Effector memory CD4-positive, alpha-beta T cell (primary cell): ENCODE measurements at places on chromosomes 2 and 18.

DNA sequence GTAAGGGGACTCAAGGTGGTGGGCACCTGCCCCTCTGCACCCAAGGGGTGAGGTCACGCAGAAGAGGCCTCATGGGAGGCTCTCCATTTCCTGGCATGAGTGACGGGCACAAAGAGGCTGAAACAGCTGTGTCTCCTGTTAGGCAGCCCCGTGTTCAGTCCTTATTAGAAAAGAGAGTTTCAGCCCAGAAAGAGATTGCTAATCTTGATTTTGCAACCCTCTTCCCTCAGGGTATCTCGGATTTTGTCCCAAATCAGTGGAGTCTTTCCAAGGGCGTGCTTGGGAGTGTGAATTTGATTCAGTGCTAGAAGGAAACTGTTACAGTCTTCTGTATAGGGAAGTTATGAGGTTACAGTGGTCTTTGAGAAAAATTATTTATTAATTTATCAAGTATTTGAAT is 10.4 kb downstream of the TNFRSF11A start:
- DNase-seq: no peak

- no peak for DNase-seq
Measured at GRCh38 chr2:200308546-200309295, 2.2 kb downstream of the SPATS2L start.

DNA sequence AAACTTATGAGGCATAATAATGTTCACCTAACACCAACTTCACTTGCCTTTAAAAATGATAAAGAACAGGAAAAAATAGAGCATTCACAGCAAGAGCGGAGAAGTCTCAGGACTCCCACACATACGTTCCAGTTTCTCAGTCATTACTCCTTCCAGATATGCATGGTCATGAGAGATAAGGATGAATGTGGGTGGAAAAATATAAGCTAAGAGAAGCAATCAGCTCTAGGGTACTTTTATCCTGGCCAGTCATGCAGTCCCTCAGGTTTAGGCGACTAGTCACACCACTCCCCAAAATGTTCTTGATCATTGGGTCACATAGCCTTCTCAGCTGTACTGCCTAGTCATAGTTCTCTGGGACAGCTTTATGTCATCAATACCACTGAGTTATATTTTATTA is 29.2 kb upstream of the CCDC178 start:
- DNase-seq: no peak

- DNase-seq: peak; percentile 7
Measured at GRCh38 chr18:31741097-31741735, 19.5 kb downstream of the SLC25A52 start.

DNA sequence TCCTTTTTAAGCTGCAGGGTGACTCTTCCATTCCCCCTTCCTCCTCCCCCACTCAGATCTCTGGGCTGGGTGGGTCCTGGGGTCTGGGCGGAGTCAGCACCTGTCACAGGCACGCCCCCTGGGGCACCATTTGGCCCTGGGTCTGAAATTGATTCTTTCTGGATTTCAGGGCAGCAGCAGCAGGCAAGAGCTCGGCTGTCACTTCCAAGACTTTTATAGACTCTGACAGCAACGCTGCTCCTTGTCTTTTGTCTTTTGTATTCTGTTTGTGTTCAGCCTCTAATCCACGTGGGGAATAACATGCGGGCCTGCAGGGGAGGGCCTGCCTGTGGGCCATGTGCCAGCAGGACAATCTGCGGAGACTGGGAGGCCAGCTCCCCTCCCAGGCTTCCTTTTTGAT is 3.9 kb downstream of the BOD1L2 start:
- no peak for DNase-seq

DNA sequence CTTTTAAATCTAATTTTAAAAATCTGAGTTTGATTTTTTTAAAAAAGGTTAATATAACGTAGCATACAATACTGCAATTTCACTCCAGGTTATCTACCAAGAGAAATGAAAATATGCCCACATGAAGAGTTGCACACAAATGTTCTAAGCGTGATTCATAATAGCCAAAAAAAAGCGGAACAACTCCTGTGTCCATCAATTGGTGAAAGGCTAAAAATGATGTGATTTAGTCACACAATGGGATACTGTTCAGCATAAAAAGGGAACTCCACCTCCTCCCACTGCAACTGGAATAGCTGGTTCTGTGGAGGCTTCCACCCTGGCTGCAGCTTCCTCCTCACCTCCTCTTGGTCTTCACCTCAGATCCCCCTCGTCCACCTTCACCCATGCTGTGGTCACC is 132.8 kb downstream of the PIK3C3 start:
- no peak for DNase-seq

DNA sequence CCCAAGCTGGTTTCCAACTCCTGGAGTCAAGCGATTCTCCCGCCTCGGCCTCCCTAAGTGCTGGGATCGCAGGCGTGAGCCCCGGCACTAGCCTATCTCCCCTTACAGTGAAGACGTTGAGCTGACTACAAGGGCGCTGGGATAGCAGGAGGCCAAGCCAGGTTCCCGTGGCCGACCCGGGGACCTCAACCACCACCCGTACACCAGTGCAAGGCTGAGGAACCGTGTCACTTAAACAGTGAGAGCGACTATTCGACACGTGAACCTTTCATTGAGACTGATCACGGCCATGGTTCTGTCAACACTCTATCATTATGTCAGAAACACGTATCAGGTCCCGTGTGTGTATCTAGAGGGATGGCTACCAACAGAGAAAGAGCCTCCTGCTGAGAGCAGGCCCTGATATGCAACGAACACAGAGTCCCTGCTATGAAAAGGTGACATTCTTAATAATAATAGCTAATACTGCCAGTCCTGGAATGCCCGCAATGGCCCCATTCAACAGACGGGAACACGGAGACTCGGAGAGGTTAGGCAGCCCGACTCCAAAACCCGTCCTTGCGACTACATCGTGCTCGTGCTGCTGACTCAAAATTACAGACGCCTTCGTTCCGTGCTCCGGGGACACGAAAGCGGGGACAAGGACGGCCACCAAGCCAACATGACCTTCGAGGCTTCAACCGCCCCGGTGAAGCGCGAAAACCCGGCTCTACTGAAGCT is 833 bp downstream of the AFG3L2 start:
- DNase-seq: no peak

DNA sequence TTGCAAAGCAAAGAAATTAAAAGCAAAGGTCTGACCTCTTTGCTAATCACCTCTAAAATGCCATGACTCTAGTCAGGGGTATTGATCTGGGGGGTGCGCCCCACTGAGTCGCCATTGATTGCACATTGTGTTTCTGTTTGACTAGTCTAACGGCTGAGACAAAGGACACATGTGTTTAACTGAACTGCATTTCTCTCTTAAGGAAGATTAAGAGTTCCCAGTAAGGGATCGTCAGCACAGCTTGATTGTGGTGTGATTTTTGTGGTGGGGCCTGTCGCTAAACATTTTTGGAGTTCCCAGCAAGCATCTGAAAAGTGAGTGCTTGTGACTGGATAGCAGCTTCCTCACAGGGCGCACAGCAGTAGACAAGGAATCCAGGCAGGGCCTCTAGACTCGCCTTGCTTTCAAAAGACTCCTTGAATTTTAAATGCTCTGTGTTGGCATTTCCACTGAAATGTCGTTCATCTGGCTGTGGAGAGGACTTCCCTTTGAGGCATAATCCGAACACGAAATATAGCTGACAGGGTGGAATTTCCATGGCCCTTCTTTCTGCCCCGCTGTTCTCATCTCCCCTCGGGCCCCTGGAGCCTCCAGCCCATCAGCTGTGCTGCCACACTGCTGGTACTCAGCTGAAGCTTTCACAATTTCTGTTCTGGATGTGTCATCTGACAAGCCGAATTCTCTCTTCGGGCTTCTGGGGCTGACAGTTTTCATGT is 126.3 kb downstream of the FAM168B start:
- DNase-seq: no peak

DNA sequence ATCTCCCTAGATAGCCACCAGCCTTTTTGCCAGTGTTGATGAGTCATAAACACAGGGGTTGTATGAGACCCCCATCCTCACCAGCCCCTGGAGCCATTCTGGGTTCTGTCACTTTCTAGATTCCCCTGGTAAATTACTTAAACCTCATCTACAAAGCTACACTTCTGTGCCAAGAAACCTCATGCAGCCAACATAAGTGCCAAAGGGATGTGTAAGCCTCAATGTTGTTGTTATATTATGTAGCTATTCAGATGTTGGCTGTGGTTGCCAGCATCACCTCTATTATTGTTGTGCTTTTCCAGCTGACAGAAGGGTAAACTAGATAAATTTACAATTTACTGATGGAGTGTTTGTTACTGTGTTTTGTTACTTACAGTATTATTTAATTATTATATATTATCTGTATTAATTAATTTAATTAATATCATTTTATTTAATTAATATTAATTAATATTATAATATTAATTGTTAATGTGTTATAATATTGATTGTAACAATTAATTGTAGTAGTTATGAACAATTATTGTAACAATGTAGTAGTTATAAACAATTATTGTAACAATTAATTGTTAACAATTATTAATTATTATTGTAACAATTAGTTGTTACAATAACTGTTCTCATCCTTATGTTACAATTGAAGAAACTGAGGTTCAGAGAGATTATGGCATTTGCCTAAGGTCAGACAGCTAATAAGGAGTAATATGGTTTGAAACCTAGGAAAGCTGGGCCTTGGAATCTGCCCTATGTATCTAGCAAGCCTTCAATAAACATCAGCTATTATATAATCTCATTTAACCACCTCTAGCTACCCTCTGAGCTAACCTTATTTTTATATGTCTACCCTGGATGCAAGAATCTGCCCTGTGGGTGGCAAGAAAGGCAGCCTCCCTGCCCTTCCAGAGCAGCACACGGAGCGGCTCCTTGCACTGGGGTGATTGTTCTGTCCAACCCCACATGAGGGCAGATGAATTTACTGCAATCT is 36.1 kb downstream of the PSTPIP2 start:
- DNase-seq: no peak
